Iris pigment epithelial cell (primary cell): ENCODE measurements at places on chromosomes 16 and 17.

DNA sequence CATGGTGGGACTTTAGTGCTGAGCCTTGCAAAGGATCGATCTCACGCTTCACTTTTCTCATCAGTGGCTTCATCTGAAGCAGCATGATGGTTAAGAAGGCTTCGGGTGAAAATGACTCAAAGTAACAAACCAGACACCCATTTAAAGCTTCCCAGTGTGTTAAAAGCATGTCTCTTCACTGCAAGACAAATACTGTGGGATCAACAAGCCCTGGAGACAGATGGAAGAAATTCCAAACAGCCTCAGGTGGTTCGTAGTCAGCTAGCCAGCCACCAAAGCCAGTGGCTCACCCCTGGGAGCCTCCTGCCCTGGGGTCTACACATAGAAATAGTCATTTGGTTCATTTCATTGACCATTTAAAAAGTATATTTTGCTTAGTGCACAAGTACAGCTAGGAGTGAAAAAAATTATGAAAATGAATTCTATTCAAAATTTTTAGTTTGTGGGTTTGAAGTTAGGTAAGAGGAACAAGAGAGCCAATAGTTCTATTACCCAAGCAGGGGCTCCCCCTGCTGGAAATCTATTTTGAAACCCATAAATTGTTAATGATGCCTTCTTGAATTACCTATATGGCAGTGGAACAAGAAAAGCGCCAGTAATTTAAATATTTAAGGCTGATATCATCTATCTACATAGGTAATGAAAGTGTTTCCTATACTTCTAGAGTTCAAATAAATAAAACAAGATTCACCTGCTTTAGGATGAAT lies 51.6 kb downstream of the PMP22 start:
- DNase-seq, result peak; percentile 51

DNA sequence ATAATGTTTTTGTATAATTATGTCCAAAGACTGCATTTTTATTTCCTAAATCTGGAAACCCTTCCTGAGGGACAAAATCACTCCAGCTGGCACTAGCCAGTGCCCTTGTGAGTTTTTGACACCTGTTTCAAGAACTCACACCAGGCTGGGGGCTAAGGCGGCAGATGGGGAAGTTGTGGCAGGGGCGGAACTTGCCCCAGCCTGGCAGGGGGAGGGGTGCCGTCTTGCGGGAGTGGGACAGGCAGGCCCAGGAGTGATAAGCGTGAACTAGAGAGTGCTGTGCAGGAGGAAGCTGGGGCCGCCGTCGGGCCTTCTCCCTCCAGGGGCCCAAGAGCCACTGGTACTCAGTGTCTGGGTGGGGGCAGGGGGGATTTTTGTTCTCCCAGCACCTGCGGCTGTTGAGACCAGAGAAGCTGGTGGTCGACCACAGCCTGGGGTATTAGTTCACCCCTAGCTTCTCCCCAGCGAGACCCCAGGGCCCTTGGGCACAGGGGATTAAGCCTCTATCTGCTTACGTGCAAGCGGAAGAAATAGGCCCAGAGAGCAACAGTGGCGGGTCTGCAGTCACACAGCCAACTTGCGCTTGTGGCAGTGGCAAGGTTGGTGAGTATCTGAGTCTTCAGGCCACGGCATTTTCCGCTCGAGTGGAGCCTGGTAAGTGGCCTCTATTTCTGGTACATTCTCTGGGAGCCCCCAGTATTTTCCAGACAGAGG lies 40.2 kb upstream of the PLCG2 start:
- no peak for DNase-seq

DNA sequence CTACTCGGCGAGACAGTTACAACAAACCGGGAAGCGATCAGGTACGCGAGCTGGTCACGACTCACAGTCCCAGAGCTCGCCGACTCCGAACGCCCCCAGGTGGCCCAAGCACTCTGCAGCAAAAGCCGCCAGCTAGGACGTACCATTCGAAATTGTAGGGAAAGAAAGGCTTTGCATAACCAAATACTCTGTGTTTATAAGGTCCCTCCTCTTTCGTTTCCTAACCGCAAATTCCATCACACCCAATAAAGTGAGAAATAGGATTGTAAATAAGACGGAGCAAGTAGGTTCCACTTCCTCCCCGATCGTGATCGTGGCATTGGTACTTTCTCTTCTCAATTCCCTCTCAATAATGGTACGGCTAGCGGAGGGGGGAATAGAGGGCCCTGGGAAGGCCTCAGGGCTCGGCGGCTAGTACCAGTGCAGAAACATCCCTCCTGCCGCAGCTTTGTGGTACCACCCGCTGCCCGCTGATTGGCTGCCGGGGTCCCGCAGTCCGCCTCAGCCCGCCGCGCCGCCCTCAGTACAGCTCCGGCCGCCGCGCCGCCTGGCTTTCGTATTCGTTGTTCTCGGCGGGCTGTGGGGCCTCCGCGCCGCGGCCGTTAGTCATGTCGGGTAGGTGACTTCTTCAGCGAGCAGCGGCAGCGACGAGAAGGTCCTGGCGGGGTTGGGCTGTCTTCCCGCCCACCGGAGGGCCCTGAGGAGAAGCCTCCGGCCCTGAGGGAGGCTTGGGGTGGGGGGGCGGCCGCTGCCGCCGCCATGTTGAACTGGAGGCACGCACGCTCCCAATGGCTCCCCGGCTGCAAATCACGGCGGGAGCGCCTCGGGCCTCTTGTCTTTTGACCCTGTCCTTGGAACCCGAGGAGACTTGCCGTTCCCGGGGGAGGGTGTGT lies at the start of gene TAF15:
Gene TAF15 (plus strand): TSS at position 523 of the 893 bp plus-strand sequence. CDS start 86 bp downstream, at position 609.
- DNase-seq, result peak; percentile 100

- DNase-seq, result peak; percentile 60
Measured at GRCh38 chr17:47686664-47687327, 7.2 kb upstream of the TBKBP1 start.

DNA sequence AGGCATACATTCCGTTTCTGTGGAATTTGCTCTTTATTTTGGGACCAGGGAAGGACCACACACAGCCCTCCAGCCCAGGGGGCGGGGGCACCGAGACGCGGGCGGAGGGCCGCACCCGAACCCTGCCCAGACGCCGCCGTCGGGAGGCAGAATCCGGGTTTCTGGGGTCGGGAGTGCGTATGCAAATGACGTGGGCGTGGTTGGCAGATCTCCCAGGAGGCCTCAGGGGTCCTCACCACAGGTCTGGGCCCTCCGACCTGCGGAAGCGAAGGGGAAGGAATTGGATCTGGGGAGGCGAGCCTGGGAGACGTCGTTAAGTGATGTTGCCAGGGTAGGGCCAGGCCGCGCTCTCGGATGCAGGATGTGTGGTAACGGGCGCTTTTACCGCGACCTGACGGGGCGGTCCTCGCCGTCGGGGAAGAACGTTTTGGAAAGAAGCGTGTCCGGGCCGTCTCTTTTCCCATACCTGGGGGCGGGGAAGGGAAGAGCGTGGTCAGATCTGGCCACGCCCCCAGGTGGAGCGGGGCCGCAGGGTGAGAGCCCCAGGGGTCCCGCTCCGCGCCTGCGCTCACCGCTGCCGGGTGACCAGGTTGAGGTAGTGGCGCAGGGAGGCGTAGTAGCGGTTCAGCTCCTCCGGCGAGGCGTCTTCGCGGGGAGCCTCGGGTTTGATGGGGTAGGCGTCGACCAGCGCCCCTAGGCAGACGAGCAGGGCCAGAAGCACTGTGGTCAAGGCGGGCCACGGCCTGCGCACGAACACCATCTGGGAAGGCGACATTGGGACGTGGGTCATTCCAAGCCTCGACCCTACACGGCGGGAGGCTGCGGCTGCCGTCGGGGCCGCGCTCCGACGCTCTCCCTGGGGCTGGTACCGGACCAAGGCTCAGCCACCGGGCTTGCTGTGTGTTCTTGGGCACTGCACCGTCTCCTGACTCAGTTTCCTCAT lies 745 bp downstream of the PYY start:
- DNase-seq, result no peak
